NCI-H524 treated with DMSO at 0.1 percent for 48 hours (cell line): ENCODE measurements at places on chromosomes 12 and 14.

GRCh38 chr14:55274146-55274545, 2.9 kb downstream of the FBXO34 start:
- DNase-seq = no peak

DNA sequence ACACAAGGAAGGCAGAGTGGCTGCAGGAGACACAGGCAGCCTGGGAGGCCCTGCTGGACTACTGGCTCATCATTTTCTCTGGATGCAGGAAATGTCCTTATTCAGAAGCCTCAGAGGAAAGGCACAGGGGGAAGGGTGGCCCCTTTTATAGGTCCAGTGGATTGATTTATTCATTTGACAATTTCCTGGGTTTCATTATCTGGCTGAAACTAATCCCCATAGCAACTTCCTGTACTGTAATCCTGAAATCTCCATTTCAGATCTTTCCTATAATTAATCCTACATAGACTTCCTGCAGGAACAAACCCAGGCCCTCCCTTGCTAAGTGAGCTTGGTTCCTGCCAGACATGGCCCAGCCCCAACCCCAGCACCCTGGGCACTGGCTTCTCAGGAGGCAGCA, 23.0 kb downstream of the KRT76 start:
- DNase-seq = no peak

DNA sequence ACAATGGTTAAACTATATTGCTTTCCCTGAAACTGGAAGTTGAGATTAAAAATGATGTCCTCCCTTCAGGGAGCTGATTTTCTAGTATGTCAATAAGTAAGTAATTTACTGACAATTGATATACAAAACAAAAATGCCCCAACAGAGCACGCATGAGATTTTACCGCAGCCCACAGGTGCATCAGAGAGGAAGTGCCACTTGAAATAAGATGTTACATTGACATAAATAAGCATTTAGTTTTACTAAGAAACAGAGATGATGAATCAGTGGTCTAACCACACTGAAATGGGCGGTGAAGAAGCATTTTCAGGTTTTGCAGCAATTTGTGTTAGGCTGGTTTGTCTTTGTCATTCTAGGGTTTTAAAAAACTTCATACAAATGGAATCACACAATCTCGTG, 8.8 kb upstream of the CLECL1 start:
- no peak for DNase-seq

DNA sequence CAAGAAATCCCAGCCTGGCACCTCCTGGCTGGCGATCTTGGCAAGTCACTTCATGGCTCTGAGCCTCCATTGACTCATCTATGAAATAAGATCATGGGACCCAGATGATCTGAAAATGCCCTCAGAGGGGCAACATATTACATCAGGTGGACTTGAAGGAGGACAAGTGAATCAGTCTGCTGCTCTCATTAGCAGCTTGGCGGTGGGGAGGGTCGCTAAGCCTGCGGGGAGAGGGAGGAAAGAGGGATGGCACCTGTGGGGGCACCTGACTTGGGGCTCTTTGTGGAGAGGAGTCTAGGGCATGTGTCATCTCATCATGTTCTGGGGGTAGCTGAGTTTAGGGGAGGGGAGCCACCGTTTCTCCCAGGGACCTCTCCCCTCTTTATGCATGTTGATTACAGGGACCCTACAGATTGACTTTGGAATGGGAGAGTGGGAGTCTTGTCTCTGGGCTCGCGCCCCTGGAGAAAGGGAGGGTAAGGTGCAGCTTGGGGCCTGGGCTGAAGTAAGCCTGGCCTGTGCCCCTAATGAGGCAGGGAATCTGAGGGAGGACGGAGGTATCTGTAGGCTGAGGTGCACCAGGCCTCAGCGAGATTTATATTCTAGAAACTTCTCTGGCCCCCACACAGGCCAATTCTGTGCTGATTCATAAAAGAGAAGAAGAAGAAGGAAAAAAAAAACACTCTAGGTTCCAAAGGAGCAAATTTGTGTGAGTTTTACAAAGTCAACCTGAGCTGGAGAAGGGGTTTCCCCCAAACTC, 29.3 kb upstream of the BATF start:
- no peak for DNase-seq

DNA sequence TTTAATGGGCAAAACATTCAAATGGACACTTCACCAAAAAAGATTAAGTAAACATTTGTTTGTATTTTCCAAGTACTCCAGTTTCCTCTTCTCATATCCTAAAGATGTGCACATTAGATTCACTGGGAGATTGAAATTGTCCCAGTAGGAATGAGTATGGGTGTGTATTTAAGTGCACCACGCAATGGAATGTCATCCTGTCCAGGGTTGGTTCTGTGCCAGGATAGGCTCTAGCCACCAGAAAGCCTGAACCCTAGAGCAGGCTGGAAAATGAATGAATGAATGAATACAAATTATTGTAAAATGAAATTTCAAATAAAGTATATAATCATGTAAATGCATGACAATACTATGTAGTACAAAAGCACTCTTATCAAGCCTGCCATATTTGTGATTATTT, 14.0 kb downstream of the CEP83 start:
- DNase-seq = no peak

GRCh38 chr12:24911271-24911791, 37.6 kb downstream of the BCAT1 start:
- no peak for DNase-seq

DNA sequence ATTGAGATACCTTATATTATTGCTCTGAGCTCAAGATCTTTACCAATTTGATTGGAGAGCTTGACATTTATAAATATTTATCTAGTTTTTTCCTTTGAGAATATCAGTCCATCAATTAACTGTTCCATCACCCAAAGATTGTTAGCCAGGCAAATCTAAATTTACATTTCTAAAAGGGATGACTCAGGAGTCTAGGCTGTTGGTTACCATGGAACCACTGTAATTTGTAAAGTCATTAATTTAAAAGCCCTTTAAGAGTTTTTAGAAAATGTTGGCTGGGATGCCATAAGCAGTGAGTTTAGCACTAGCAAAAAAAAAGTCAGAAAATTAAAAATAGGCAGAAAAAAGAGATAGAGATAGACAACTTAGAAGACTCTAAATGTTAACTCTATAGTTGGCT, 19.5 kb upstream of the SERPINA1 start:
- no peak for DNase-seq

DNA sequence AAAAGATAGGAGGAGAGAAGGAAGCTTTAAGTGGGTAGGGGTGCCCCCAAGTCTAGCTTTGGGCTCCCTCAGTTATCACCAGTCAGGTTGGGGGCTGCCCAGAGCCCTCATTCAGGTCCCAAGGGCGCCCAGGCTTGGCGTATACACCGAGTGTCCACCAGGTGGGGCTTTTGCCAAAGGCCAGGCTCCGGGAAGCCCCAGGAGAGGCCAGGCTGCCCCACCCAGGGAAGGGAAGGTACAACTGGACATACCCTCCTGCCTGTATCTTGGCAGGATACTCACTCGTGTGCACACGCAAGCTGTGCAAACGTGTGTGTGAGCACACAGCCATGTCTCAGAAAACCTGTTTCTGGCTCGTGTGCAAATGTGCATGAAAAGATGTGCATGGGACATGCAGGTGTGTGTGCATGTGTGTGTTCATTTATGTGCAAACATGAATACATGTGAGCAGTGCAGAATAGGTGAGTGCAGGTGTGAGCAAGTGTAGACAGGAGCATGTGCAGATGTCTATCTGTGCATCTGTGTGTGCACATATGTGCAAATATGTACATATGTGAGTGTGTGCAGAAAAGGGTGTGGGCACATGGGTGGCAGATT, 103.9 kb upstream of the MYL2 start:
- DNase-seq = no peak

DNA sequence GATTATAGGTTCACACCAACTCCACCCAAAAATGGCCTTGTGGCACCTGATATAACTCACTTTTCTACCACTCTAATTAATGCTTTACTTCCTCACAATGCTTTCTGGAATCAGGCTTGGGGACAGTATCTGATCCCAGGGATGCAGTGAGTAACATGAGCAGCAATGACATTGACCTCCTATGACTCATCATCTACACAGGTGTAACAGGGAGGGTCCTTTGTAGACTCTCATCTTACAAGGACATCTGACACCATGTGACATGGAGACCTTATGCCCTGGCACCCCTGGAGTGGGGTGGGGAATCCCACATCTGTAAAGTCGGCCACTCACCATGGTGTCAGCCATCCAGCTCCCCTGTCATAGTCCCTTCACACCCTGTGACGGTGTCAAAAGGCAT, 586.4 kb downstream of the MED13L start:
- DNase-seq = no peak

DNA sequence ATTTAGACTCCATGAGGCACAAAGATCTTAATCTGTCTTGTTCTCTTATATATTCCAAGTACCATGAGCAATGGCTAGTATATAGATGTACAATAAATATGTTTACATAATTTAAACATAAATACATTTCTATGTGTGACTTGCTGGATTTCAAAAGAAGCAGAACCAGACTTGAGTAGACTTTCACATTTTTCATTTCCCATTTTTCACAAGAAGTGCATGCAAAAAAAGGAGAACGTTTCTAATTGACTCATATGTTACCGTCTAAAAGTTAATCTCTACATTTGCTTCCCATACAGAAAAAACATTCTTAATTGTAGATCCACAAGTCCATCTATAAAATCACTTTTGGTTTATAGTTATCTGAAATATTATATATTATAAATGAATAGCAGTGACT, 256.5 kb upstream of the USP15 start:
- DNase-seq = no peak

- no peak for DNase-seq
Measured at GRCh38 chr12:55659486-55660385, 23.0 kb downstream of the OR10P1 start.

- no peak for DNase-seq
Measured at GRCh38 chr12:103677341-103677740, 90.3 kb downstream of the STAB2 start.

DNA sequence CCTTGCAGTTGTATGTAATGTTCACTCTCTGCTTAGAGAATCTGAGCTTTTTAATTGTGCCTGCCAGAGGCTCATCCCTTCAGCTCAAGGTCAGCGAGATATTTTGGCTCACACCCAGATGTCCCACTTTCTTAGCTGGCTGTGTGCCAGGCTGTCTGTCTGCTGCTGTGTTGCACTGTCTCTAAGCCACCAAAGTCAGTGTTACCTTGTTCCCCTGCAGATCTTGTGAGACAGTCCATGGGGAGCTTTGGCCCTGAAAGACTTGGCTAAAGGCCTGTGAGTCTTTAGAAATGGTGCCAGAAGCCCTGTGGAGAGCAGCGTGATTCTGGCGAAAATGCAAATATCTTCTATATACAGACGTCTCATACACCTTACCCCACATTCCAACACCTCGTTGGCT, 293.7 kb downstream of the TTC6 start:
- DNase-seq = no peak

DNA sequence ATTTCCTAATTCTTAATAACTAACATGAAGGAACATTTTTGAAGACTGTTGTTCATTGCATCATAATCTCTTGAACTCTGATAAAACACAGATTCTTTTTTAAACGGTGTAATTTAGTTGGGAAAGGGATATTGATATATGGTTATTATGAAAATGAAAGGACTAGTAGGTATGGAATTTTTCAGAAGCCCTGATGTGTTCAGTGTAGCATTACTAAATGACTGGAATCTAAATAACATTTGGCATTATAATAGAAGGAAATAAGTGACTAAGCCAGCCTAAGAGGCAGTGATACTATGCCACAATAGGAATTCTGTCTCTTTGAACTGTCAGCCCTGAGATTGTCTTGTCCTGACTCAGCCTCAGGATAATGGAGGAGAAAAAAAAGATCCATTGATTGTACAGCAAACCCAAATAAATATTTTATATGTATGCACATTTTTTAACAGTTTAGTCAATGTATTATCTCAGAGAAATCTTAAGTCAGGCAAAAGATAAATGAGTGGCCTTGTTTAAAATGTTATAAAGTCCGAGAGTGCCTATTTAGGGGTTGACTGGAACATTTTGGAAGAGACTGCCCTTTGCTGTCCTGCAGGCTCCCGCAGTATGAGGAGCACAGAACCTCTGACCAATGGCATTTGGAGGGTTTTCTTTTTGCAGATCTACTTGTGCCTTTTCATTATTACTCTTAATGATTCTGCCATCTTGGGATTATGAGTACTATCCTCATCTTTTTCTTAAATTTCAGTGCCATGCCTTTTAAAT, 271.2 kb downstream of the EGLN3 start:
- no peak for DNase-seq

DNA sequence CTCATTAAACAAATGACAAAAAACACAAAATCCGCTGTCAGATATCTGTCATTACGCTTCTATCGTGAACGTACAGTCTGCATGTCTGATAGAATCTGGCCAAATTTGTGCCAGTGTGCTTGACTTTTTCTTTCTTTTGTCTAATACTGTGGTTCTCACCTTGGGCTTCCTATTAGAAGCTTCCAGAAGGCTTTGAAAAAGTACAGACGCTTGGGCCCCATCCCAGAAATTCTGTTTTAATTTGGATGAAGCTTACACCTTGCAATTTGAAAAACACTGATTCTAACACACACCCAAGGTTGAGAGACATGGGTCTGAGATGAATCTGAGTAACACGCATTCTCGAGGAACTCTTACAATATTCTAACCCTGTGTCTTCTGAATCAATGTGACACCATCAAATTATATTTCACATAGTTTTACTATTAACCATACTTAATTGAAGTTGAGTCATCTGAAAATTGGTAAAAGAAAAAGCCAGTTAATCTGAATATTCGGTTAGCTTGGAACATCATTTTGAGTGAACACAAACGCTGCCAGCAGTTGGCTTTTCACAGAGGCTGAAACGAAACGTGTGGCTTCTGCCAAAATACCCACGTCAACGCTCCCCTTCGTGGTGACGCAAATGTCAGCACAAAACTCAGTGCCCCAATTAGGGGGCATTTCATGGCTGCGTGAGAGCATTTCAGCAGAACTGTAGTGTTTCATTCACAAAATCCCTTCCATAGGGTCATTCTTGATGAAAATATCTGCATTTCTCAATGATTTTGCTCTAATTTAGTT, 420.5 kb downstream of the TMEM132D start:
- DNase-seq = no peak

DNA sequence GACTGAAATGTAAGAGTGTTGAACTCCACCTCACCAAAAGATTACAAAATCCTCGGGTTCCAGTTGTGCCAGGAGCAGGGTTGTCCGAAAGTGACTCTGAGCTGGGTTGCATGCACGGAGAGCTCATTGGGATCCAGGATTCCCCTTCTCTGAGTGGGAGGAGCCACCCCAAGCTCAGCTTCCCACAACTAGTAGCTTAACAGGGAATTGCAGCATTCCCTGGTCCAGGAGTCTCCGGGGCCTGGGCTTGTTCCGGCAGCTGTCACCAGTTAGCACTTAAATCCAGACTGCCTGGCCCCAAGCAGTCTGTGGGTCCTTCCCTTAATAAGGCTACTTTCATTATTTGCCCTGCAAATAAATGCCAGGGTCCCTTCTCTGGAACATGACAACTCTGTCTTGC, 50.1 kb downstream of the CD9 start:
- no peak for DNase-seq

- no peak for DNase-seq
Measured at GRCh38 chr12:80188576-80188975, 89.2 kb downstream of the OTOGL start.

GRCh38 chr12:17592472-17592871, 497.5 kb downstream of the RERGL start:
- no peak for DNase-seq
